ENCODE measurements at places on chromosomes 5 and 9.

DNA sequence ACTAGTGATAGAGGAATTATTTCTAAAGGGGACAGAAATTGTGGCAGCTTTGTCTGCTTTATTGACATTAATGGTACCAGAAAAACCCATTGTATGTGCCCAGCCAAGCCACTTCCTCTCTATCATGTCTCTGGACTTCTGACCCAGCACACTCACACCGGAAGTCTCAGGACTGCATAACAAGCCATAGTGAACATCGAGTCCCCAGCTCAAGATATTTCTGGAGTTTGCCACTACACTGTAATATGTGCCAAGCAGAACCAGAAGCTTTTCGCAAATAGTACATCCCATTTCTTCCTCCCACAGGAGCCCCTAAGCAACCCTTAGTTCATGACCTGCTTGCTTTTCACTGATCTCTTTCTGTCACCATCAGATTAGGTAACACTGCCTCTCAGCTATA, 187.4 kb upstream of the GHR start:
- DNase-seq, result no peak

DNA sequence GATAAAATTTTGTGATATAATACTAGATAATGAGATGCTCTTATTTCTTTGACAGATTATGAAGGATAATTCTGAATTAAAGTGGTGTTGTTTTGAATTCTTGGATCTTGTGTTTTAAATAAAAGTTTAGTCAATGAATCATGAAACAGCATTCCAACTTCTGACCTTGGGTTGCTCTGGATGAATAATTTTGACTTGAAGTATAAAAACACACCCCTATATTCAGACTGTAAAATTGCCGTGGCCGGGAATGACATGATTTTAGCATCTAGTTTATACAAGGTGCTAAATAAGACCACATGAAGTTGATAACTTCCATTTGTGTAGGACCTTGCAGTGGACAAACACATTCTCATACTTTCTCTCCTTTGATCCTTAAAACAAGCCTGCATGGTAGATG, 67.2 kb upstream of the DAP start:
- DNase-seq, result no peak

- DNase-seq, result no peak
Measured at GRCh38 chr9:91426123-91426745, 2.6 kb upstream of the NFIL3 start.

GRCh38 chr5:12245429-12245828, 341.2 kb upstream of the CTNND2 start:
- no peak for DNase-seq

DNA sequence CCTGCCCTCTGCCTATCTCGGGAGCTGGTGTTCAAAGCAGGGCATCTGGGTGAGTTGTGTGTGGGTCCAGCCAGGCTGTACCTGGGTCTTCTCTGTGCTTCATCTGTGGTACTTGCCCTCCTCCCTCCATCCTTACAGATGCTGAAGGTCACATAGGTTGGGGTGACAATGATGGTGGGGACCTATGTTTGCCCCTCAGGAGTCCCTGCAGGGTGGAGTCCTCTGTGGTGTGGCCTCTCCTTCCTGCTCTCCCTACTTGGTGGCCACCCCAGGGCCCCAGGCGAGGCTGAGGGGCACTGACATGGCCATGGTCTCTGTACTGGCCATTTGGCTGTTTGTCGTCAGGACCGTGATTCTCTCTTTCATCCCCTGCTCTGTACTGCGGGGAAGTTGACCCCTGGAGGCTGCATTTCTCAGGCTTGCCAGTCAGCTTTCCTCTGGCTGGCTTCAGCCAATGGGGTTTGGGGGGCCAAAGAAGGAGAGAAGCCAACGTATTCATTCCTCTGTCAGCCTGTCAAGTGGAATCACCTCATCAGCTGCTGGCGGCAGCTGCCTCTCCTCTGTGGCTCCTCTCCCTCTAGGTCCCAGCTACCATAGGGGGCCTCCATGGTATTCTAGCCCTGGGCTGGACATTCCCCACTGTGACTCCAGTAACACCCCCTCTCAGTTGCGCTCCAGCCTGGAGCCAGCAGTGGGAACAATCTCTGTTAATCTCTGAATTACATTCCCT, 4.6 kb downstream of the DCANP1 start:
- no peak for DNase-seq

GRCh38 chr9:117732494-117732893, 28.3 kb downstream of the TLR4 start:
- no peak for DNase-seq

GRCh38 chr9:33458444-33458843, 11.1 kb upstream of the AQP3 start:
- peak; percentile 60 for DNase-seq

DNA sequence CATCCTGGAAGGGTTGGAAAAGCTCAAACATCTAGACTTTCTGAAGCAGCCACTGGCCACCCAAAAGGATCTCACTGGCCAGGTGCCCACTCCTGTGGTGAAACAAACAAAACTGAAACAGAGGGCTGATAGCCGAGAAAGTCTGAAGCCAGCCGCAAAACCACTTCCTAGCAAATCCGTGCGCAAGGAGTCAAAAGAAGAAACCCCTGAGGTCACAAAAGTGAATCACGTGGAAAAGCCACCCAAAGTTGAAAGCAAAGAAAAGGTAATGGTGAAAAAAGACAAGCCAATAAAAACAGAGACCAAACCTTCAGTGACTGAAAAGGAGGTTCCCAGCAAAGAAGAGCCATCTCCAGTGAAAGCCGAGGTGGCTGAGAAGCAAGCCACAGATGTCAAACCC, 87.6 kb downstream of the MAP1B start:
- DNase-seq, result peak; percentile 29

- no peak for DNase-seq
Measured at GRCh38 chr5:127867022-127867783, 164.0 kb downstream of the CCDC192 start.

- no peak for DNase-seq
Measured at GRCh38 chr5:81762401-81762800, 11.5 kb upstream of the SSBP2 start.

- no peak for DNase-seq
Measured at GRCh38 chr9:26710008-26710407, 182.6 kb downstream of the CAAP1 start.

GRCh38 chr9:76023715-76024195, 133.3 kb downstream of the PCSK5 start:
- DNase-seq, result no peak

GRCh38 chr5:90558344-90559192, at the start of gene ADGRV1:
Gene ADGRV1 (plus strand): TSS chr5:90558797. CDS start chr5:90558896, 99 bp downstream.
- DNase-seq, result peak; percentile 21

DNA sequence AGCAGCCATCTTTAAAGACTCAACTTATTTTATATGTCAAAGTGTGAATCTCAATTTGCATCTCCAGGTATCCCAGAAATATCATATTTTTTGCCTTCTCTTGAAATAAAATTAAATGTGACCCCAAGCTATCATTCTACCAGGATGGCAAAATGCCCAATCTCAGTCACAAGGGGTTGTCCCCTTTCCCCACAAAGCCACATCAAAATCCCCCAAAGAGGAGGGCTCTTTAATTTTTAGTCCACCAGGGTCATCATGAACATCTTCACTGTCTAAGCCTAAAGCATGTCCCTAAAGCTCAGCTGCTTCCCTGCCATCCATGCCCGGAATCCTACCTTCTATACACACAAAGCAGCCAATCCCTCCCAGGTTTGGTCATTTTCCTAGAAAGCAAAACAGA, 670.5 kb upstream of the KLF4 start:
- DNase-seq, result no peak

DNA sequence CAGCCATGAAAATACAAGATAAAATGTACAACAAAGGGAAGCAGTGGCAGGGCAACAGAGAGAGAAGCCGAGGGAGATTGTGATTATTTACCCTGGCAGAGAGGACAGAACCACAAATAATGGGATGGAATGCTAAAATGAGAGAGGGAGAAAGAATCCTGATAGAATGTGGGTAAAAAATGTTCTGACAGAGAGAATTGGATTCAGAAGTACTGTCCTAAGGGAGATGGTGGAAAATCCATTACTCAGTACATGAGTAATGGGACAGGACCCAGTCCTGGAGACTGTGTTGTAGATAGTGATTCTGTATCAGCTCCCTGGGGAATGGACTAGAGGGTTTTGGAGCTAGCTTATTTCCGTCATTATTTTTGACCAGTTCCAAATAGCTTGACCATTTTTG, 831.5 kb downstream of the MAT2B start:
- DNase-seq, result no peak

GRCh38 chr9:91098203-91098850, 263.4 kb downstream of the AUH start:
- DNase-seq, result no peak

- no peak for DNase-seq
Measured at GRCh38 chr9:82346040-82346439, 357.5 kb downstream of the SPATA31D1 start.

DNA sequence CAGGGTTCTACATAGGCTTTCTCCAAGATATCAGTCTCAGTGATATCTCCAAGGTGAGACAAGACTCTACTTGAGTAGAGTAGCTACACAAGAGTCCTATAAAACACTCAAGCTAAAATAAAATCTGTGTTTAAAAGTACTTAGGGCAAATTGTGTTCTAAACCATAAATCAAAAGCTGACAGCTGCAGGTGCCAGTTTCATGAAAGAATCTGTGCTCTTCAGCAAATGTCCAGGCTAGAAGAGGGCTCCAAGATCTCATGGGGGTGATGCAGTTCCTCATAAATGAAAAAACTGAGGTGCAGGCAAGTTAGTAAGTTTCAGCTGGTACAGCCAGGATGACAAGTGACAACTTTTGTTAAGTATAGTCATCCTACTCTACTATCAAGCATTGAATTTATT, 142.8 kb upstream of the TNPO1 start:
- DNase-seq, result no peak
